ENCODE measurements at places on chromosomes 7 and 10.
A peak's percentile ranks its signal among the peaks of the same experiment; 100 is the strongest.

DNA sequence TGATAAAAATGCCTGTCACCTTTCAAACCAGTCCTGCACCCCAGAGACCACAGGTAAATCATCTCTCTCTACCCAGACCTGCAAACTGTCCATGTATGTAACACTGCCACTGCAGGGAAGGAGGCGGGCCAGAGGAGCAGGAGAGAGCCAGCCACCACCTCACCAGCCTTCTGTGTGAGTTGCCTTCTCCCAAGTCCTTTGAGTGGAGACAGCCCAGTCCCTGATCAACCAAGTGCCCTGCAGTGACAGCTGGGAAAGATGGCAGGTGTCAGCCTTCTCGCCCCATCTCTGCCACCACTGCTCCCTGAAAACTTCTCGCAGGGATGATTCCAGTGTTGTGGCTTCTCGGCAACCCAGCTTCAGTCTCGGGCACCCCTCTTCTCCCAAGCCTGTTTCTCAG lies 42.4 kb downstream of the MTURN start:
- DNase-seq, result no peak

DNA sequence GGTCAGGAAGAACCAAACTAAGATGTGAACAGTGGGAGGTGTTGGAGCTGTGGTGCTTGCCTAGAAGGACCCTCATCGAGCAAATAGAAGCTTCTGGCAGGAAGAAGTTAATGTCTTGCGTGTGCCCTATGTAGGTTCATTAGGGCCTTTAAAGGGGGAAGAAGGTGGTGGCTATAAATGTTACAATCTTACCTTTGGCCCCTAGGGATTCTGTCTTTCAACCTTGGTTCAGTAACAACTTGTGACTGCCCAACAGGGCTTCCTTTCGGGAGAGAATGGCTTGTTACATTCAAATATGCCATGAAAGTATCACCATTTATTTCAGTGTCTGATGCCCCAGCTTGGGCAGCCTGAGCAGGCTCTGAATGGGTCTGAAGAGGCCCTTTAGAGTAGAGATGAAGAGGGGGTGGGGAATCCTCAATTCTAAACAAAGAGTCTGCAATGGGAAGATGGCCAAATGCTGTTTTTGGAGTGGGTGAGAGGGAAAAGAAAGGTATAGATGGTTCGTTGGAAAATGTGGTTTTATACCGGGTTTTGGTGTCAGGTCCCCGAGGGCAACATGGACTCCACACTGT lies 108.0 kb downstream of the TCF7L2 start:
- DNase-seq, result no peak

DNA sequence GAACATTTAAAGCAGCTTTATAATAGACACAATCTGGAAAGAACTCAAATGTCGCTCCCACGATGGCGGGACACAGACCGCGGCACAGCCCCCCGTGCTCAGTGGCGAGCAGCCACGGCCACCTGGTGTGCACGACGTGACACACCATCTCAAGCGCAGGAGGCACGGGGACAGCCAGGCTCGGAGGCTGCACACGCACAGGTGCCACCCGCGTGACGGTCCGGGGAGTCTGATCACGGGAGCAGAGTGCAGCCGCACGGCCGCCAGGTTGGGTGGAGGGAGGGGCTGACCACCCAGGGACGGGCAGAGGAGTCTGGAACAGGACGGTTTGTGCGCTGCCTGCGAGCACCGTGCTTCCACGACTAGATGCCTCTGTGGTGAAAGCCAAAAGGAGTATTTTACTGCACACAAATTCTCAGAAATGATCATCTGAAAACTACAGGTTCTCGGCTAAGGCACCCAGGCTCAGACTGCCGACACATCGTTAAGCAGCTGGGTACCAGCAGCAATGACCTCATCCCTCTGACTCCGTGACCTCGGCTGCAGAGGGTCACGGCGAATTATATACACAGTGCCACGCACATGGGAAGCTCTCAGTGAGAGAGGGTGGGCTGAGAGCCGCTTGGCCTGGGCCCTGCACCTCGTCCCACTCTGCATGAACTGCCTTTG lies 7.5 kb upstream of the GPER1 start:
- no peak for DNase-seq

- no peak for DNase-seq
Measured at GRCh38 chr7:96558530-96558929, 151.1 kb downstream of the SEM1 start.

DNA sequence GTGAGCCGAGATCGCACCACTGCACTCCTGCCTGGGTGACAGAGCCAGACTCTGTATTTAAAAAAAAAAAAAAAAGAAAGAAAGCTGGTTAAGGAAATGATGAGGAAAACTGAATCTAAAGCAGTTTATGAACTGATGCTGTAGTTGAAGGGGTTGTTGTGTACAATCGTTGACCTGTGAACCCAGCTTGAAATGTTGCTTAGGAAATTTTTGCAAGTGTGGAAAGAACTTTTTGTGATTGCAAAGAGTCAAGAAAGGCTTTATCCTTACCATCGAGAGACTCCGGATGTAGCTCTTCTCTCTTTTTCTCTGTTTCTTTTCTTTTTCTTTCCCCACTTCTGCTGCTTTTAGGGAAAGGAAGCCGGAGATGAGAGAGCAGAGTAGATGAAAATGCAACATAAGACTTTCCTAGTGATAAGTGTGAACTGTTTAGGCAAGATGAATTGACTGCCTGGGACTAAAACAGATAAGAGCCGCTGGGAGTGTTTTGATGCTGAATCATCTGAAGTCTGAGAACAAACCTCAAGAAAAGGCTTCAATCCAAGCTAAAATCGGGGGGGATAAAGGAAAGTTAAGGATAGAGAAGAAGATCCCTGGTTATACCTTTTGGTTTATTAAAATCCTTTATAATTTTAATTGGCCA lies 69.0 kb downstream of the TAF3 start:
- DNase-seq, result peak; percentile 63

GRCh38 chr10:67221939-67222494 lies 296.2 kb downstream of the LRRTM3 start:
- no peak for DNase-seq

- no peak for DNase-seq
Measured at GRCh38 chr7:128260069-128260795, 19.2 kb downstream of the LEP start.

DNA sequence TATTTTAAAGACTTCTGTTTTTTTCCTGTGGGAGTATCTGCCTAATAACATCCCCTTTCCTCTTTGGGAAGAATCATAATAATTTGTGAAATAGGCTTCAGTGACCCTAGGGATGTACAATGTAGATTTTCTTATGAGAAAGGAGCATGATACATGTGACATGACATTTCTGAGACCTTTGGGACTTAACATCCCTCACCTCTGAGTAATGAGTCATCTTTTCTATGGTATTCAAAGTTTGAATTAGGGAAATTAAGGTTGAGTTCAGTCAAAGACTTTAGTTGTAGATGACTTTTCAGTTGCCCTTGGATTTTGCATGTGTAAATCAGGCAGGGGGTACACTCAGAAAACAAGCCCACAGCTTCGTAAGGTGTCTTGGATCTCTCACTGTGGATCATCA lies 14.3 kb downstream of the GRK5 start:
- no peak for DNase-seq

DNA sequence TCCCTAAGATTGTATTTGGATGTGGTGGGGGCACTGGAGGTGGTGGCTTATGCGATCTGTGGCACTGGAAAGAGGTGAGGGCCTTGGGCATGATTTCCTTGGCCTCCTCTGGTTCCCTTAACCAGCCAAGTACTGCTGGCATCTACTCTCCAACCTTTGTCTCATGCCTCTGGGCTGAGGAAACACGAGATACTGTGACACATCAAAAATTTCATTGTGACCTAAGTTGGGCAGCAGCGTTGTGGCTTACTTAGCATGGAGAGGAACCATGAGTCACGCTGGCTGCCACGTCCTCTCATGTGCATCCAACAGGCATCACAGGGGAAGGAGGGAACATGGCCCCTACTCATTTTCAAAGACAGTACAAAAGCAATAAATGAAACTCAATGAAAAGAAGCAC lies 29.7 kb upstream of the GSDME start:
- DNase-seq, result peak; percentile 72

DNA sequence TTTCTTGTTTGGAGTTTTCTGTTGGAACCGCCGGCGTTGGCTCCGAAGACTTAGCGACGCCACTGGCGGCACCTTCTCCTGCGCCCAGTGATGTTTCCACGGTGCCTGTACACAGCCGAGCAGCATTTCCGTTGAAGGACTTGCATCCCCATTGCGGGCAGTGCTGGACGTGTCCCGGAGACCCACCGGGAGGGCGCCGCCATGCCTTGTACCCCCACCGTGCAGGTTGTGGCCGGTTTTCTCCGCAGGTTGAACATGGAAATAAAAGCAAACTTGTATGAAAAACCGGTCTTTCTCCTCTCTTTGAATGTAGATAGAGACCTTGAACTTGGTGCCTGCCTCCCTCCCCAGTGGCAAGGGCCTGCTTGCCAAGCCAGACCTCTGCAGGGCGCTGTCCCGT lies 22.9 kb upstream of the CHST12 start:
- DNase-seq, result no peak

- DNase-seq, result no peak
Measured at GRCh38 chr10:21184216-21184615, 287.1 kb upstream of the NEBL start.

GRCh38 chr7:1028044-1028770 lies 16.1 kb upstream of the GPR146 start:
- DNase-seq, result peak; percentile 93

DNA sequence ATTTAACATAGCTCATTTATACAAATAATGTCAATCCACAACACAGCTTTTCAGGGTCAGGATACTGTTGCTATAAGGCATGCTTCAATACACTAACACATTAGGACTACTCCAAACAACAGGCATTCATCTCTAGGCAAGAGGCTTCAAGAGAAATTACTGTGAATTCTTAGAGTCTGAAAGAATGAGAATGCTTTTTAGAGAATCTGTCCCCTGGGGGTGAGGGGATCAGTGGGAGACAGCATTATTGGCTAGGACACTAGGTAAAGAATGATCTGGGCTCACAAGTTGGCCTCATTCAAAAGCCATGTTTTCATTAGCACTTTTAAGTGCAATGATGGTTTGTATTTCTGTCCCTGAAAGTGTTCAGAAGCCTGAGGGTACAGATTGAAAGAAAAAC lies 132.6 kb downstream of the SEMA3D start:
- DNase-seq, result no peak

GRCh38 chr7:44099669-44100068 lies 4.5 kb upstream of the AEBP1 start:
- no peak for DNase-seq

- peak; percentile 91 for DNase-seq
Measured at GRCh38 chr10:101536800-101537199, 51.3 kb downstream of the POLL start.

DNA sequence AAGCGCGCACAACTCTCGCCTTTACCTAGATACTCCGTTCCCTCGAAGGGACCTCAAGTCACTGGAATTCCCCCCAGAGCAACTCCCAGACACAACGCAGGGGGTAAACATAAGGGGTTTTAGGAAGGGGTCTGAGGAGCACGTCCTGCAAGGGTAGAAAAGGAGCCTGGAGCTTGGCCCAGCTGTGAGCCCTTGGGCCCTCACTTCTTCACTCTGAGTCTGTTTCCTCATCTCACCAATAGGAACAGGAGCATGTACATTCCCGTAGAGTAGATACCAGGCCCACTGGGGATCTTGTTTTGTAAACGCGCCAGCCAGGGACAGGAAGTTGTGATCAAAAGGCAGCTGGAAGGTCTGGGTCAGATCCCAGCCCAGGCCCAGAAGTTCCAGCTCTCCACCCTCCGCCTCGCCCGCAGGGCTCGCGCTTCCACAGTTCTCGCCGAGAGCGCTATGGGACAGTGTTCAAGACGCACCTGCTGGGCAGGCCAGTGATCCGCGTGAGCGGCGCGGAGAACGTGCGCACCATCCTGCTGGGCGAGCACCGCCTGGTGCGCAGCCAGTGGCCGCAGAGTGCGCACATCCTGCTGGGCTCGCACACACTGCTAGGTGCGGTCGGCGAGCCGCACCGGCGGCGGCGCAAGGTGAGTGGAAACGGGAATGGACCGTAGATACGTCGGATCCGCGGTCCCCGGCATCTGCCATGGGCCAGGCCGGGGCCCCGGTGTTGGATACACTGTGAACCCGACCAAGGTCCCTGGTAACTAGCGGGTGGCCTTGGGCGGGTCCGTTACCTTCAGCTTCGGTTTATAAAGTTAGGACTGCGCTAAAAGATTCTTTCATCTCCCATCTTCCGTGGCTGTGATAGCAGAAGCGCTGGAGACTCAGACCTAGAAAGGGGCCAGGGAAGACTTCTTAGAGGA lies 1.3 kb downstream of the CYP26C1 start:
- peak; percentile 63 for DNase-seq

- DNase-seq, result no peak
Measured at GRCh38 chr7:67346126-67346525, 349.5 kb downstream of the TYW1 start.

GRCh38 chr7:155466814-155467733 lies 9.1 kb downstream of the EN2 start:
- DNase-seq, result peak; percentile 23

DNA sequence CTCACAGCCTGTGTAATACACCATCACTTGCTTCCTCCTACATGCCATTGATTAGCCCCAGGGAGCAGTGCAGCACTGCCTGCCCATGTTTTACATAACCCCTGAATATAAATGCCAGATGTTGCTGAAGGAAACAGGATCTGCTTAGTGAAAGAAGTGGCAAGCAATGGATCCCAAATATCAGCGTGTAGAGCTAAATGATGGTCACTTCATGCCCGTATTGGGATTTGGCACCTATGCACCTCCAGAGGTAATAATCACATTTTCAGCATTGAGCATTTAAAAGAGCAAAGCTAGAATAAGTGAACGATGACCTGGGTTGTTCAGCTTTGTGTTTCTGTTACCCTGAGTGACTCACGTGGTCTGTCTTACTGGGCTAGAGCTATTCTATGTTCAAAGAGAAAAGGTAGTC lies at the start of gene AKR1C4:
Gene AKR1C4 (plus strand): TSS at position 136 of the 412 bp plus-strand sequence. CDS start 31 bp downstream, at position 167.
- DNase-seq, result no peak
